ENCODE measurements at places on chromosomes 3 and 15.

- no peak for DNase-seq
These were observed 2.3 kb upstream of the CYP1A2 start for GRCh38 chr15:74746389-74746788.

GRCh38 chr15:73972984-73973682 is 19.0 kb downstream of the STOML1 start:
- DNase-seq: peak; percentile 89

DNA sequence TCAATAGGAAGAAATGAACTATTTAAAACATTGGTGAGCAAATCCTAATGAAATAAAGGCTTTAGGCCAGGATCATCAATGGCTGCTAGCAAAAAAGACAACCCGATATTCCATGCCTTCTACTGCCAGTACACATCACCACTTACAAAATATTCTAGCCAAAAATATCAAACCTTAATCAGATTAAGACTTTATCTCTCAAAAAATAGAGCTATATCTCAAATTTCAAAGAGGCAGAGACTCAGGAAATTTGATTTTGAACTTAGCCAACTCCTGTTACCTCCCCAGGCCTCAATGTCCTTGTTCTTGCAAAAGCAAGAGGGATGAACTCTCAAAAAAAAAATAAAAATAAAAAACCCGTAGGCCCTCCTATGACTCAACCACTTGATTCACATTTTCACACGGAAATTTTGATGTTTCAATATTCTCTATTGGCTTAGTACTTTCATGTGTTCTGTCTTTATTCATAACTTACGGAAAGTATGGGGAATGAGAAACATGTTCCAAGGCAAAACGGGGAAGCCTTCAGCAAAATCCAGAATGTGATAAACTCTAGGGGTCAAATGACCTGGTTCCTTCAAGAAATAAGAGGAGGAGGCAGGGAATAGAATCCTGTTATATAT is 273.3 kb upstream of the ZPLD1 start:
- DNase-seq: no peak

DNA sequence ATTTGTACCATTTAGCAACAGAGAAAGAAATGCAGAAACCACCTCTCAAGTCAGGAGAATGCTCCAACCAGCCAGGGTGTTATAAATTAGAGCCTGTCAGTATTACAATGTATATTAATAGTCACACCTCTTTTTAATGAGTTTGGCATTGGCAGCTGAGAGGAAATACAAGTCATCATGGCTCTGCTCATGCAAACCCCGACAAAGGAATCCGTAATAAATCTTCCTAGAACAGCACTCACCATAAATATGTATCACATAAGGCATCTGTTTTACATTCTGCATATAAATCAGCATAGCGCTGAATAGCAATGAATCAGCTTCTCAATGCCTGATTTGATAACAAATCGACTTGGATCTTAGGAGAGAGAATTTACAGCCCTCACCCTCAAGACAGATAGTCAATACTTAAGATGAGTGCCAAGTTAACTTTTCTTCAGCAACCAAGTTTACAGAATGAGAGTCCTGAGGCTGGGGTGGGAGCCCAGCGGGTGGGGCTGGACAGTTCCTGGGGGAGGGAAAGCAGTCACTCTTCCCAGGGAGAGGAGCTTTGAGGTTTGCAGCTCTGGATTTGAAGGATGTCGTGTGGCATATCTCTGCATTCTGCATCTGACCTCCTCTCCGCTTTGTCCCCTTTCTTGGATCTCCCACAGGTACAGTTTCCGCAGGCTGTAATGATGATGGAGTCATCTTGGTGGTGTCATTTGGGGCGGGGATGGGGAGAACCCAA is 1034.4 kb upstream of the NR2F2 start:
- DNase-seq: no peak

GRCh38 chr3:66386925-66387650 is 113.7 kb downstream of the LRIG1 start:
- peak; percentile 41 for DNase-seq

GRCh38 chr15:81897057-81897677 is 148.7 kb downstream of the MEX3B start:
- no peak for DNase-seq

GRCh38 chr3:100029689-100030088 is 84.6 kb downstream of the FILIP1L start:
- no peak for DNase-seq

GRCh38 chr3:154795582-154795981 is 284.5 kb upstream of the MME start:
- no peak for DNase-seq

DNA sequence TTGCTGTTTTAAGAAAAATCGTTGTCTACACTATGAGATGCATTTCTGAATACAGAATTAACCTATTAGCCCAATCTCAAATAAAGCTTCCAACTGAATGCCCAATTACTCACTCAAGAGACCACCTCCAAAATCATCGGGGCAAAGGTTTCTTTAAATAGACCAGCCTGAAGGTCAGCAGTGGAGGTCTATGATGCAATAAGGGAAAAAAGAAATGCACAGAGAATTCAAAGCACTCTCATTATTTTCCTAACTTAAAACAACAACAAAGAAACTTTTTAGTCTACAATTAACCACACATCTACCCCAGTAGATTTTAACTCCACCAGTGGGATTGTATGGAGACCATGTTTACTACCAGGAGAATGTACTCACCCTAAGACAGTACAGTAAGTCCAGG is 657.7 kb upstream of the CCDC54 start:
- DNase-seq: no peak

DNA sequence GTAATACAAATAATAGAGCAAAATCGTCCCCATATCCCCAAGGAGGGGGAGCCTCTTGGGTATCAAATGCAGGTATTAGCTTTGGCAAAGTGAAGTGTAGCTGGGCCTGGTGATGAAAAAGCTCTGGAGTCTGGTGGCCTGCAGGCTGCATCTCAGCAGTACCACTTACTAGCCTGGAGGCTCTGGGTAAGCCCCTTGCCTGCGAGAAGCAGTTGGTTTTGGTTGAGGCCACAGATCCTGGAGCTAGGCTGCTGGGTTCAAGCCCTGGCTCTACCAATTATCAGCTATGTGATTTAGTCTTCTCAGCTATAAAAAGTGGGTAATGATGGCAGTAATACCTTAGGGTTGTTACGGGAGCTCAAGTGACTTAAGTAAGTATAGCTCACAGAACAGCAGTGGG is 6.1 kb downstream of the KCNAB1 start:
- DNase-seq: no peak

DNA sequence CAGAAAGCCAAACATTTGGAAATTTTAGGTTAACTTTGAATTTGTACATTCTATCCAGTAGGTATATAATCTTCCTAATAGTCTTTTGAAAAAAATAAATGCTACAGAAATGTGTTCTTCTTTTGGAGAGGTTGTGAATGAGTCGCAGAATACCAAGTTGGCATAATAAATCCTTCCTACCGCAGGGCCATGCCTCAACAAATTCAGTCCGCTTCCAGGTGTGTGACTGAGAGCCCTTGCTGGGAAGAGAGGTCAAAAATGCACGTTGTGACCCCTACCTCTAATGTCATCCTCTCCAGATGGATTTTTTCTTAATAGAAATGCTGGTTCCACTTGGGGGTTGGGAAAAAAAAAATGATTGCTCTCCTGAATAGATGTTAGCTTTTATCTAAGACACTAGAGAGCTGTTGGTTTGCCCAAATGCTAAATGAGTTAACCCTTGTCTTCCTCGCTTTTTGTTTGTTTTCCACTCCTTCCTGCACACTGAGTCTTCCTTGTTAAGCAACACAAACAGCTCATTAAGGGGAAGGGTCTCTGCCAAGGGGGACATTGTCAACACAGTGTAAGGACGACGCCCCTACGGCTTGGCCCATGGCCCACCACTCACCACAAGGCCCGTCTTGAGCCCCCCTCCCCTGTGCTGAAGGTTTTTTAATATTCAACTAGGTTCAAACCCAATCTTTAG is 33.9 kb downstream of the RLBP1 start:
- DNase-seq: no peak

DNA sequence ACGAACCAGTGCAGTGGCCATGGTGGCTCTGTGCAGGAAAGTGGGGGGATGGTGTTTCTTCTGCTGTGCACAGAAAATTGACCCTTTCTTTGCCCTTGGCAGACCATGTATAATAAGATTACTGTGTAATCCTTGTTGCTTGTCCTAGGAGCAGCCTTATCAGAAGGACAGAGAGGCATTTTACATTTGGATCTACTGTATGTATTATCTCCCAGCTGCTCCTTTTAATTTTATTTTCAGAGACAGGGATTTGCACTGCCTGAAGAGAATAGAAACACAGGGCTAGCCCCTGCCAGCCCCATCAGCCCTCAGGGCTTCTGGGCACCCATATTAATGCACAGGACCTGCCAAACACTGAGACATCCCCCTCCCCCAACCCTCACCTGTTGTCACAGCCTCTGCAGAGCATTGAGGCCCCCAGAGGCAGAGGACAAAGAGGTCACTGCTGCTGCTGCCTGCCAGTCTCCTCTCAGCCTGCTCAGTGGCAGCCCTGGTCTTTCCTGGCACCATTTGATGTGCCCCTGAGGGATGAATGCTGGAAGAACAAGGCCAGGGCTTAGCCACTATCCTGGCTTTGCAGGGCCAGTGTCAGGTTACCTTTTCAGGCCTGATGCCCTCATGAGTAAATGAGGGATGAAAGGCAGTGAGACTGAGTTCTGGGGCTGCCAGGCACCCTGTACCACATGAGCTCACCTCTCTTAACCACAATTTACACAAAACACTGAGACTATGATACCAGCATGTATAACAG is 533.4 kb downstream of the NTRK3 start:
- DNase-seq: no peak

GRCh38 chr3:14254812-14255702 is 76.4 kb downstream of the LSM3 start:
- DNase-seq: no peak

DNA sequence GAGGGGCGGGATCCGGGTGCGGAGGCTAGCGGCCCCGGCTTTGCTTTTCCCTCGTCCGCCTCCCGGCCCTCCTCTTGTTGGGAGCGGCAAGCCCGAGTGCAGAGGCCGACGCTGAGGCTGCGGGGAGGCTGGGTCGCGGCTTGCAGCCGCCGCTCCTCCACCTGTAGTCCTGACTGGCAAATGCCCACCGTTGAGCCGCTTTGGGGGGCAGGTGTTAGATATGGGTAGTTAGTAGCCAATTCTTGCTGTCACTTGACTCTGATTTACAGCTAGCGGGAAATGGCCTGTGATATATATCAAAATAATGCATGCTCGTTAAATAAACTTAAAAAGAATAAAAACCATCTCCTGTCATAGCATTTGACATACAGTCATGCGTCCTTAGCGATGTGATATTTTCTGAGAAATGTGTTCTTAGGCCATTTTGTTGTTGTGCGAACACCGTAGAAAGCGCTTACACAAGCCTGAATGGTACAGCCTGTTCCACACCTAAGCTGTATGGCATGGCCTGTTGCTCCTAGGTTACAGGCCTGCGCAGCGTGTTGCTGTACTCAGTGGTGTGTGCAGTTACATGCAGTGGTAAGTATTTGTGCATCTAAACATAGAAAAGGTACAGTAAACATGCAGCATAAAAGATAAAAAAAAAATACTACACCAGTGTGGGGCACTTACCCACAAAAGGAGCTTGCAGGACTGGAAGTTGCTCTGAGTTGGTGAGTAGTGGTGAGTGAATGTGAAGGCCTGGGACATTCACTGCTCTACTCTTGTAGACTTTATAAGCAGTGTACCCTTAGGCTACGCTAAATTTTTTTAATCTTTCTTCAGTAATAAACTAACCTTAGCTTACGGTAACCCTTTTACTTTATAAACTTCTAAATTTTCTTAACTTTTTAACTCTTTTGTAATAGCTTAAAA is 873 bp downstream of the CAPN7 start:
- peak; percentile 66 for DNase-seq

DNA sequence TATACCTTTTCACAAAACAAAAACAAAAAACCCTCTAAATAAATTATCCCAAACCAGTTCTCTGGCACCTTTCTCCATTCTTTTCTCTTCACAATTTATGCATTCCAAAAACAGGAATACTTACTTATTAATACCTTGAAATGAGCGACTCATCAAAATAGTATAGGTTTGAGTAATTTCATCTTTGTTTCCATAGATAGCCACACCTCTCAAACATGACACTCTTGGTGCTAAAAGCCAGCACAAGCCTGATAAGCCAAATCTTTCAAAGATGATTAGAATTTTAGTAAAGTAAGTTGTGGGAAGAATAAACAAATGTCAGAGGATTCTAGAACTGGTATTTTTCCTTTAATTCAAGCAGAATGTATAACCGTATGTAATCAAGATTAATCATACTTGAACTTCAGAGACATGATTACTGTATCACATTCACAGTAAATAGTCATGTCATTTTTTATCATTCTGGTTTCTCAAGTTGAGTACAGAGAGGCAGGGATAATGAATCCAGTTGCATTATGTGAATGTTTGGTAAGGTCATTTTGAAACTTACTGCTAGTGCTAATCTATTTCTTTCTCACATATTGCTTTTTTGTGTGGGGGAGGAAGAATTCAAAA is 12.1 kb upstream of the WDR5B start:
- no peak for DNase-seq

DNA sequence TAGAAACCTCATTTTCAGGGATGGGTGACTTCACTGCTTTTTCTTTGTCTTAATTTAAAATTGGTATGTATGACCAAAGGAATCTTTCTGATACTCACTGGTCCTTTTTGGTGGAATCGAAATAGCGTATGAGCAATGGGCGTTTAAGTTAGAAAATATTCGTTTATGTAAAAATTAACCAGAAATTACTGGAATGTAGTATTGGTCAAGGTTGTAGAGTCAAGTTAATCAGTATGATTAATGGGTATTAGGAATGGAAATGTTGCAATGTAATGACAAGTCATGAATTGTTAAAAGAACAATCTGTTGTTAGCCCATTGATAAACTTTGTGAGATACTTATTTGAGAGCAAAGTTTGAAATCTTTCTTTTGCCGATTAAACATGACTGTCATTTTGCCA is 36.9 kb downstream of the AKAP13 start:
- DNase-seq: no peak

GRCh38 chr3:10574101-10574620 is 68.8 kb upstream of the ATP2B2 start:
- DNase-seq: no peak

- DNase-seq: no peak
These were observed 557.7 kb upstream of the SGO1 start for GRCh38 chr3:20743553-20744321.

- no peak for DNase-seq
These were observed 41.4 kb downstream of the STARD5 start for GRCh38 chr15:81282606-81282895.

DNA sequence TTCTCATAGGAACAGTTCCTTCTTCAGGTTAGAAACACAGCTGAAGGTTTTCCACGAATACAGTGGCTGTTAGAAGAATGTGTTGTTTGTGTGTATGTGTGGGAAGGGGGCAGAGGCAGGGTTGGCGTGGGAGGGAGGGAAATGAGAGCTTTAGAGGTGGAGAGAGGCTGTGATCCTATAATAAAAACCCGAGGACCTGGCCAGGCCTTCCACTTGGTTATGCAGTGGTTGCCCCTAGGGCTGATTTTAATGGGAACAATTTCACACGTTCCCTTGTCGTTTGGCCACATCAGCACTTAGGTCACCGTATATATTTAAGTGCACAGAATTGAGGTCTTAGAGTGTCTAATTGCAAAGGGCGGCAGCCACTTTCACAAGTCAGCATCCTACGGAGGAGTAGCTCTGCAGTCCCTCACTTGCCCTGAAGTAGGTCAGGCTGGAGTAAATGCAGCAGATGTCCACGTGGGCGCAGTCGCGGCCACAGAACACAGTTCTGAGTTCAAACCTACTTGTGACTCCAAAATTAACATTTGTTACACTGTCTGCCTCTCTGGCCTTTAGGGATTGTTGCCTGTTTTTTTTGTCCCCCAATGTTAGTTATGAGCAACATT is 85.6 kb downstream of the PDCD6IP start:
- no peak for DNase-seq
